ENCODE measurements at places on chromosomes 2 and 18. TPM values are rescaled to one million over a fixed set of nuclear protein-coding genes. Genes with fewer than 3 reads are reported as not detected.

TMEM87B gene
- 18.7 TPM for total RNA-seq

ELOA2 gene
- total RNA-seq: not detected

HAT1 gene
- total RNA-seq: 46.1 TPM

FLACC1 gene
- total RNA-seq: 0.71 TPM

TYMS gene
- total RNA-seq: 4.4 TPM

SLC4A5 gene
- 2.7 TPM for total RNA-seq

TBR1 gene
- not detected for total RNA-seq

TRIM54 gene
- not detected for total RNA-seq

RRM2 gene
- 0.24 TPM for total RNA-seq

PNO1 gene
- total RNA-seq: 26.4 TPM

Measured in ovary (tissue), 10 donors.